ENCODE measurements at places on chromosomes 4 and X.

DNA sequence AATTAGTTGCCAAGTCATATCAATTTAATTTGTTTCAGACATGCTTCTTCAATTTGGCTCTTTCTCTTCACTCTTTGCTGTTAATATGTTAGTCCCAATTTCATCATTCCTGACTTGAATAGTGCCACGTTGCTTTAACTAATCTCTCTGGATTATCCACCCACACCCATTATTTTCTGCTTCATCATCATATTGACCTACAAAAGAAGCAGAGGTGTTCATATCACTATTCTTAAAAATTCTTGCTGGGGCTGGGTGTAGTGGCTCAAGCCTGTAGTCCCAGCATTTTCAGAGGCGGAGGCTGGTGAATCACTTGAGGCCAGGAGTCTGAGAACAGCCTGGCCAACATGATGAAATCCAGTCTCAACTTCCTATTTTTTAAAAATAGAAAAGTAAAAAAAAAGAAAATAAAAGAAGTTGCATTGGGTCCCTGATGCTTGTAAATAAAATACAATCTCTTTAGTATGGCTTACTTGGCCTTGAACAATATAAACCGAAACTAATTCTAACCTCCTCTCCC lies 65.7 kb upstream of the KCNIP4 start:
- DNase-seq: no peak

GRCh38 chr4:172865103-172865502 lies 303.5 kb upstream of the GALNT7 start:
- DNase-seq: no peak

- no peak for DNase-seq
These were observed 10.6 kb upstream of the RASGEF1B start for GRCh38 chr4:81482326-81482725.

- DNase-seq: no peak
These were observed 73.3 kb downstream of the CRLF2 start for GRCh38 chrX:1139185-1139500.

- DNase-seq: no peak
These were observed 66.8 kb downstream of the SEC24D start for GRCh38 chr4:118769161-118769560.

DNA sequence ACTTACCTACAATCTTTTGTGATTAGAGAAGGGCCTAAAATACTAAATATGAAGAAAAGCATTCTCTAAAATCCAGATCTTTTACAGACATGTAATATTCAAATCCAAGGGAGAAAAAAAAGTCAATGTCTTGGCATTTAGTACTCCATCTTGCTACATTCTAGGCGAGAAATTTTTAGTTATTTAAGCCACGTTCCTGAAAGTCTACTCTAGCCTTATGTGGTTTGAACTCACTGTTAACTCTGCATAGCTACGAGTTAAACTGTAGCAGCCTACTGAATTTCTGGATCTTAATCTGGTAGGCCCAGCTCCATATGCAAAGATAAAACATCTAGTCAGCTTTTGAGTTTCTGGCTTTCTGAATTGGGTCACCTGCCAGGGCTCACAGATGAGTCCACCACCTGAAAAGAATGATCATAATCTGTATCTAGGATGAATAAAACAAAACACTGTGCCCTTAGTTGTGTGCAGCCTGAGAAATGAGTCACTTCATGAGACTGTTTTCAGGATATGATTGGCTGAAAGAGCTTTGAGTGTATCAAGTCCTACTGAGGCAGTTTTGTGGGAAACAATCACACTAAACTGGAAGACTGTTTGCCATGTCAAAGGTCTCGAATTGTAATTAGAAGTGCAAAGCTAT lies 3.2 kb upstream of the NEK1 start:
- DNase-seq: no peak

- no peak for DNase-seq
These were observed 7.8 kb downstream of the C4orf54 start for GRCh38 chr4:99649778-99650177.

GRCh38 chr4:114599231-114599902 lies 760 bp downstream of the UGT8 start:
- no peak for DNase-seq

- no peak for DNase-seq
These were observed 490 bp upstream of the PDZD4 start for GRCh38 chrX:153830640-153831428.

DNA sequence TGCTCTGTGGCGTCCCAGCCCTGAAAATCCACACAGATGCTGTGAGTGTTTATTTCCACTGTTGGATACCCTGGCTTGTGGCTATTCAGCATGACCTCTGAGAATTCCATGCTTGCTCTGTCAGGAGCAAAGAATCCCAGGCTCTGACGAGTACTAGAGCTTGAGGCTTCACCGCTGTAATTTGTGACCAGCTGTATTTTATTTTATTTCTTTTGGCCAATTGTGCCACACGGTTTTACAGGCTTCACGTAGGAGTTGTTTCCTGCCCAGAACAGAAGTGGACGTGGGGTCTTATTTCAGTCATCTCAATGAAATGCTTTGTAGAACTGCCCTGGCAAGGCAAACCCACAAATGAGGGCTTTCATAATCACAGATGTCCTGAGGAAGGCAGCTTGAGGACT lies 69.4 kb upstream of the CLDN34 start:
- no peak for DNase-seq

DNA sequence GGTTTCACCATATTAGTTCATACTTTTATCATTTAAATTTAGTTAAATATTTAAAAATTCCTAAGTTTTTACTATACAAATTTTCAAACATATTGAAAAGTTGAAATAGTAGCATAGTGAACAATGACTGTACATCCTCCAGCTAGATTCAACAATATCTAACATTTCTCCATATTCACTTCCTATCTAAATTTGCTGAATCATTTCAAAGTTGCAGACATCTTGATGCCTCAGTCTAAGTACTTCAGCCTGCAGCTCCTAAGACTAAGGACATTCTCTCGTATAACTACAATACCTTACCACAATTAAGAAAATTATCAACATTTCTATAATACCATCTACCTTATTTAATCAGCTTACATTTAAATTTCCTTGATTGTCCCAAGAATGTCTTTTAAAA lies 132.7 kb downstream of the TMEM164 start:
- no peak for DNase-seq

- no peak for DNase-seq
These were observed 10.8 kb upstream of the RHOH start for GRCh38 chr4:40185830-40186664.

GRCh38 chr4:40577588-40578253 lies 51.9 kb downstream of the RBM47 start:
- no peak for DNase-seq

DNA sequence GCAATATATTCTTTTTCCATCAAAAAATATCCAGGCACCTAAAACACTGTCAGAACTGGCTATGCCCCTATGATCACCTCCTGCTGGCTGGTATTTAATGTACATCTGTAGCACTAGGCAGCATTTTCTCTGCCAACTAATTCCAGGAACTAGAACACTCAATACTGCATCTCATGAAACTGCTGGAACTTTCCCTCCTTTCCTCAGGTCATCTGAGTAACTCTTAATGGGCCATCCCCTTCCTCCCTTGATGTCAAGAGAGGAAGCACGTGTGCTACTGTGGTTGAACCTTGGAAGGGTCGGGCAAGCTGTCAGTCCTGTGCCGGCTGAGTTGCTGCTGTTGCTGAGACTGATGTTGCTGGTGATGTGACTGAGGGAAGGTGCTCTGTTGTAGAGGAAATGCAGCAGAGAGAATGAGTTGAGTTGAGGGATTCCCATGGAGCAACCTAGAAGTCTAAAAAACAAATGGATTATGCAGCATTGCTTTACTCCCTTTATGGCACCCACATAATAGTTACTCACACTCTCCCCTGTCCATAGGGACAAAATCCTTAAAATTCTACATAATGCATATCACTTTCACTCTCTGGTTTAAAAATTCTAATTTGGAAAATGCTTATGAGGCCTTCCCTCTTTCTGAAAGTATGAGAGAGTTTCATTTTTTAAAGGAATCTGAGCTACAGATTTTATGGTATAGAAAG lies 39.5 kb downstream of the TMEM165 start:
- DNase-seq: no peak

DNA sequence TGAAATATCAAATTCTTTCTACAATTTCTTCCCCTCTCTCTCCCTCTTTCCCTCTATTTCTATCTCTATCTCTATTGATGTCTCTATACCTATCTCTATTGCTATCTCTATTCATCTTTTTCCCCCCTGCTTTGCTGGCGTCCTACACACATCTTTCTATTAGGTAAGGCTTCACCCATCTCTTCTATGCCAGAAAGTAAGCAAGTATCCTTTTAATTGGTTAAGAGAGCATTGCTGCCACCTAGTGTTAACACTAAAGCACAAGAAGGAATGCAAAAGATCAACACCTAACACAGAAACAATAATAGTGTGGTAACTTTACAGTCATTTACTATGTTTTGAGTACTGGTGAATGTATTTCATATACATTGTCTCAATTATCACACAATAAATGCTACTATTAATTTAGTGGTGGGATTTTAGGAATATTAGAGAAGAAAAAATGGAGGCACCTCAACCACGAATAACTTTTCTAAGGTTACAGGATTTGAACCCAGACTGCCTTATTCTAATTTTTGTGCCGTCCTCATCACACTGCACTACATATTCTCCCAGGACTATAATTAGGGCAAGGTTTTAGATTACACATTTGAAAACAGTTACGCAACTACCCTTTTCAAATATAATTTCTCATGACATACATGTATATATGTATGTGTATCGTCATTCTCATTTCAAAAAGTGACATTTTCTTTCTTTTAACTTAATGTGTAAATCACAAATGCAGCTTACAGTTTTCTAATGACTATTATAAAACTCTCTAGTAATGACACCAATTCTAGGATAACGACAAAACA lies 3.7 kb upstream of the C4orf36 start:
- DNase-seq: no peak

GRCh38 chrX:115602729-115603389 lies 41.9 kb downstream of the PLS3 start:
- DNase-seq: no peak

GRCh38 chr4:127606823-127607222 lies 25.9 kb upstream of the INTU start:
- DNase-seq: no peak

DNA sequence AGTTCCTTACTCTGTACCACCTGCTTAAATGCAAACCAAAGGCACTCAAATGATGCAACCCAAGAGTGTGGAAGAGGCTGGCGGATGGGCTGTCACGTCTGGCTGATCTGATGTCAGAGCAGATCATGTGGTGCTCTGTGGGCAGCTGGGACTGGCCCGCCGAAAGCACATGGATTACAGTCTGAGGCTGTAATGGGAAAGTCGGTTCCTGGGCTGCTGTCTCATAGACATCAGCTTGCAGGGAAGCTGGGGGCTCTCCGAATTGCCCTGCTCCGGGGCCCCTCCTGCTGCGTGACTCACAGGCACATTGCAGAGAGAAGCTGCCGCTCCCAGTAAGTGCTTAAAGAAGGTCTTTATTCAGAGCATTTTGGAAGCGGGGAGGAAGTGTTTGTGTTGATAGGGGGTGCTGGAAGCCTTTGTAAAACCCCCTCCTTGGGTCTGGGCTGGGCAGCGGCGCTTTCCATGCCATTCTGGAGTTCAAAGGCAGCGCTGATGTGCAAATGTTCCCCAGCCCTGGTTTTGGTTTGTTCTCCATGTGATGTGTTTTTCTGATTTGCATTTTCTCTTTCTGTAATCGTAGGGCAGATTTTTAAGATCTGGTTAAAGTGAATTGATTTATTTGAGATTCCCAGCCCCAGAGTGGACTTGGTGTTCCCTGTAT lies 181.1 kb downstream of the LARP7 start:
- no peak for DNase-seq

- DNase-seq: no peak
These were observed 172.1 kb upstream of the MAGEE2 start for GRCh38 chrX:75957107-75957610.

DNA sequence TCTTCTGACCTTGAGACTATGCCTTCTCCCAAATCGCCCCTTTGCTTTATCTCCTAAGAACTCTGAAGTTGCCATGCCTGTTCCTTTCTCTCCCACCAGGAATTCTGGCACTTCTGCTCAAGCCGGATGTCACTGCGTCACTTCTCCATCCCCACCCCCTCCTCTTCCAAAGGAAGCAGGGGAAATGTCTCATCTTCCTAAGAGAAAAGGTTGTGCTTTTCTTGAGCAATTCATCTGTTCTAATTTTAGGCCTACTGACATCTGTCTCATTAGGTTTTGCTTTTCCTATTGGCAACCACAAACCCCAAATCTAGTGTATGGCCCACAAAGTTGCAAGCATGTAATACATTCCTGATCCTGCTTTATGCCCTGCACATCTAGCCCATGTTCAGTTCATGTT lies 163.1 kb upstream of the PLAC1 start:
- no peak for DNase-seq

DNA sequence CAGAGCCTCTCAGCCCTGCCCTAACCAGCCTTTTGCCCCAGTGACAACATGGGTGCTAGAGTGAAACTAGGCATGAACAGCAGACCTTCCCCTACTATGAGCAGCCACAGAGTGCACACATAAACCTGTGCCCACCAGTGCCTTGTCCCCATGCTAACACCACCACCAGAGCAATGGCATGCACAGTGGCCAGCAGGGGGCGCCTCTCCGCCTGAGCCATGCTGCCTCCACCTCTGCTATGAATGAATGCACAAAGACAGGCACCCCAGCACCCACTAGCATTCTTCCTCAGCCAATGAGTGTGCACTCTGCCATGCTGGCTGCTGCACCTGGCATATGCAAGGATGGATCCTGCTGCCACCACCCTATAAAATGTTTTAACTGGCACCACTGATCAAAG lies 286.9 kb upstream of the FGF16 start:
- no peak for DNase-seq

DNA sequence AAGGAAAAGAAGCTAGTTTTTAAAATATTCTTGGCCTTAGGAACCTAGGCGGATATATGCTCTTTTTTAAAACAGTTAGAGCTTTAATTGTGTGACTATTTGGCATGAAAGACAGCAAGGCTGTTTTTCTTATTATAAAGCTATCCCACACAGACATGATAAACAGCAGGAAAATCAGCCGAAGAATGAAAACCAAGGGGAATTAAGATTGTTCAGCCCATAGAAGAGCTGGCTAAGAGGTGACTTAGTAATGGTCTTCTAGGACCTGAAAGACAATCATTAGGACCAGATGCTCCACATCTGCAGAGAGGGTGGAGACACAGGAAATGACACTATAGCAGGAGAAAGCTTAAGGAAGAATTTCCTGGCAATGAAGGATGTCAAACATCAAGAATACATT lies 171.4 kb upstream of the NRK start:
- no peak for DNase-seq

- DNase-seq: no peak
These were observed 53.0 kb downstream of the MSN start for GRCh38 chrX:65720381-65720964.
